Smooth muscle cell of trachea (primary cell): ENCODE measurements at places on chromosomes 5 and 9. TPM values are rescaled to one million over a fixed set of nuclear protein-coding genes. Genes with fewer than 3 reads are reported as not detected.

The TAS2R1 gene
- total RNA-seq: not detected in 2 replicates

The HAPLN1 gene
- 0.73 and 4.6 TPM in 2 replicates for total RNA-seq

The CAST gene
- total RNA-seq: 200 and 321 TPM in 2 replicates

The ANGPTL2 gene
- total RNA-seq: 49.6 and 184 TPM in 2 replicates

The PCDHB7 gene
- under 0.01 and 0.66 TPM in 2 replicates for total RNA-seq

The RANBP17 gene
- total RNA-seq: 0.83 and 6.8 TPM in 2 replicates

The BTNL8 gene
- not detected in 2 replicates for total RNA-seq

The MYOT gene
- total RNA-seq: not detected in 2 replicates

The SLC22A4 gene
- total RNA-seq: 2.2 and 3.0 TPM in 2 replicates

The CARD9 gene
- total RNA-seq: 0.87 and 1.3 TPM in 2 replicates

The FRRS1L gene
- under 0.01 and 0.50 TPM in 2 replicates for total RNA-seq

The PCDHGC4 gene
- total RNA-seq: 4.5 and 6.0 TPM in 2 replicates

The PCAT7 gene
- total RNA-seq: 0.17 TPM in 1 of 2 replicates, not detected in the other

The MED27 gene
- 18.6 and 19.4 TPM in 2 replicates for total RNA-seq

The OR1Q1 gene
- total RNA-seq: not detected in 2 replicates

The CAMK2A gene
- total RNA-seq: 1.5 and 3.8 TPM in 2 replicates

The ORM2 gene
- total RNA-seq: not detected in 2 replicates

The NMUR2 gene
- not detected in 2 replicates for total RNA-seq

The MARCHF11 gene
- total RNA-seq: not detected in 2 replicates

The PDE4D gene
- 11.3 and 11.4 TPM in 2 replicates for total RNA-seq

The HAND1 gene
- total RNA-seq: 0.17 TPM in 1 of 2 replicates, not detected in the other

The CD14 gene
- total RNA-seq: 0.44 and 0.50 TPM in 2 replicates

The GRM6 gene
- not detected in 2 replicates for total RNA-seq

The PCDHGA12 gene
- total RNA-seq: 26.0 and 35.4 TPM in 2 replicates

The PAEP gene
- not detected in 2 replicates for total RNA-seq

The SH3PXD2B gene
- 22.4 and 41.2 TPM in 2 replicates for total RNA-seq

The FAT2 gene
- under 0.01 and 0.58 TPM in 2 replicates for total RNA-seq

The ROPN1L gene
- 0.29 and 0.66 TPM in 2 replicates for total RNA-seq

The ENTREP1 gene
- total RNA-seq: under 0.01 TPM in 1 of 2 replicates, not detected in the other

The PRRT1B gene
- not detected in 2 replicates for total RNA-seq

The BAAT gene
- not detected in 2 replicates for total RNA-seq

The PTGES gene
- 9.5 and 84.5 TPM in 2 replicates for total RNA-seq

The MARCOL gene
- not detected in 2 replicates for total RNA-seq

The C9orf153 gene
- 0.15 and 0.50 TPM in 2 replicates for total RNA-seq

The STC2 gene
- total RNA-seq: 113 and 464 TPM in 2 replicates

The NOXA1 gene
- total RNA-seq: 0.73 and 1.7 TPM in 2 replicates

The DRD1 gene
- under 0.01 TPM in 1 of 2 replicates, not detected in the other for total RNA-seq

The FAM78A gene
- total RNA-seq: 0.29 and 0.66 TPM in 2 replicates

The AK8 gene
- total RNA-seq: 0.17 and 1.6 TPM in 2 replicates

The SH3RF2 gene
- 1.0 and 1.2 TPM in 2 replicates for total RNA-seq

The C5orf46 gene
- total RNA-seq: 0.58 TPM in 1 of 2 replicates, not detected in the other

The STPG3 gene
- total RNA-seq: 0.66 TPM in 1 of 2 replicates, not detected in the other

The SLC6A7 gene
- total RNA-seq: not detected in 2 replicates

The CTXN3 gene
- not detected in 2 replicates for total RNA-seq

The GRAMD2B gene
- total RNA-seq: 9.5 and 10.6 TPM in 2 replicates

The GFRA3 gene
- not detected in 2 replicates for total RNA-seq

The ANKRD20A1 gene
- 0.73 TPM in 1 of 2 replicates, not detected in the other for total RNA-seq

The CNTLN gene
- total RNA-seq: 11.1 and 23.4 TPM in 2 replicates

The TMEM232 gene
- total RNA-seq: 7.0 and 7.6 TPM in 2 replicates

The SLC6A18 gene
- total RNA-seq: not detected in 2 replicates

The PCDHB11 gene
- total RNA-seq: 0.50 TPM in 1 of 2 replicates, not detected in the other

The ZCCHC7 gene
- 22.3 and 23.7 TPM in 2 replicates for total RNA-seq

The ANXA2R gene
- 1.7 and 3.9 TPM in 2 replicates for total RNA-seq

The ZFP62 gene
- 18.5 and 18.8 TPM in 2 replicates for total RNA-seq

The SNAPC3 gene
- total RNA-seq: 45.7 and 46.4 TPM in 2 replicates
